ENCODE measurements at places on chromosomes 2 and 18.

DNA sequence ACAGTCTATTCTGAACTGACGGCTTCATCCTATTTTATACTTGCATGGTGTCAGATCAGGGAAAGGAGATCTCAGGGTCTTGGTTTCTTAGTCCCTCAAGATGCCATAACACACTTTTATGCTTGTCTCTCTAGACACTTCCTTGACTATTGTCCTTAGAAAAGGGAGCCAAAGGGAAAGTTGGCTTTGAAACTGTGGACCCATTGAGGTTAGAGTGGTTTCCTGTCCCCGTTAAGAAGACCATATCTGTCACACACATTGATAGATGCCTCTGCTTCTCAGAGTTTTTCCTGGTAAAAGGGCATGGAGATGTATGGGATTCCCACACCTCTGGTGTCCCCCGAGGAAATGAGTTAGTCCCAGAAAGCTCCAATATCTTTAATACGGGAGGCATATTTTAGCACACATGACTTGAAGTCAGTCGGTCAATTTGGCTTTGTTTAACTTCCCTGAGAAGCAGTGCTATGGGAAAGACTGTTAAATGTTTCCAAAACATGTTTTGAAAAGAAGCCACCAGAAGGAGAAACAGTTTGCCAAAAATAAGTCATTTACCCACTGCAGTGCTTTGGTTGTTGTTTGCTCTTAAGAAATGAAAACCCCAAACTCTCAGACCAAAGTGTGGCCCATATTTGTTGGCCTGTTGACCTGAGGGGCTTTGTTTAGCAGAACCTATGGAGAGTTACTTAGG lies 133.4 kb upstream of the CXCR4 start:
- DNase-seq: no peak

DNA sequence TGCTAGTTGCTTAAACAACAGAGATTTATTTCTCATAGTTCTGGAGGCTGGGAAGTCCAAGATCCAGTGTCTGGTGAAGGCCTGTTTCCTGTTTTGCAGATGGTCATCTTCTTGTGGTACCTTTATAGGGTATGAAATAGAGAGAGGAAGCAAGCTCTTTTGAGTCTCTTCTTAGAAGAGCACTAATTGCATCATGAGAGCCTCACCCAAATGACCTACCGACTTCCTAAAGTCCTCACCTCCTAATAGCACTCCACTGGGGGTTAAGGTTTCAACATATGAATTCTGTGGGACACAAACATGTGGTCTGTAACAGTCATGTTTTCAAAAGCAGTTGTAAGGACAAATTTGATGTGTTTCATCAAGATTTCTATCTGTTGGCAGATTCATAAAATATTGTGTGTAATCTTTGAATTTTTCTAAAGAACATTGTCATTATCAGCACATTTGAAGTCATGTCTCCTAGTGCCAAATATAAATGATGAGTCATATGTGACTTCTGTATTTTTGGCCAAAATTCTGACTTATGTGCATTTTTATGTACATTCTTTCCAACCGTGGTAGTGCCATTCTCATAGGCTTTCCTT lies 45.3 kb downstream of the CD28 start:
- DNase-seq: no peak

- DNase-seq: peak; percentile 24
Observed at GRCh38 chr2:12587729-12588522, 128.8 kb upstream of the TRIB2 start.

DNA sequence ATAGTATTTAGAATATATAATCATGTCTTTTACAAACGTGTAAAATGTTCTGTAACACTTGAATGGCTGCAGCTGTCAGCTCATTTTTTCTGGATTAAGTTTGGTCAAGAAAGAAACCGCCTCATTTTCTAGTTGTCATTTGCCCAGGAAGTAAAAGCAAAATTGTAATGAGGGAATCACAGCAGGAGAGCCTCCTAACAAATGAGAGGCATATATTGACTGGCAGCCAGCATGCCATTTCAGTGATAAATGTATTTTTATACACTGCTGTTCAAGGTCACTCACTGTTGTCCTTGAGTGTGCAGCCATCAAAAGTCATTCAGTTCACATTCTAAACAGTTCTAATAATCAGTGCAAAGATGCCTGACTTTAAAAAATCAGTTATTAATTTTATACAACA lies 144.3 kb upstream of the BOD1L2 start:
- DNase-seq: no peak

- peak; percentile 90 for DNase-seq
Observed at GRCh38 chr2:85811180-85812093, 57.6 kb downstream of the ATOH8 start.
